Muscle of arm (tissue), 14 donors: ENCODE measurements at places on chromosomes 3 and 15.
A peak's percentile ranks its signal among the peaks of the same experiment; 100 is the strongest.

DNA sequence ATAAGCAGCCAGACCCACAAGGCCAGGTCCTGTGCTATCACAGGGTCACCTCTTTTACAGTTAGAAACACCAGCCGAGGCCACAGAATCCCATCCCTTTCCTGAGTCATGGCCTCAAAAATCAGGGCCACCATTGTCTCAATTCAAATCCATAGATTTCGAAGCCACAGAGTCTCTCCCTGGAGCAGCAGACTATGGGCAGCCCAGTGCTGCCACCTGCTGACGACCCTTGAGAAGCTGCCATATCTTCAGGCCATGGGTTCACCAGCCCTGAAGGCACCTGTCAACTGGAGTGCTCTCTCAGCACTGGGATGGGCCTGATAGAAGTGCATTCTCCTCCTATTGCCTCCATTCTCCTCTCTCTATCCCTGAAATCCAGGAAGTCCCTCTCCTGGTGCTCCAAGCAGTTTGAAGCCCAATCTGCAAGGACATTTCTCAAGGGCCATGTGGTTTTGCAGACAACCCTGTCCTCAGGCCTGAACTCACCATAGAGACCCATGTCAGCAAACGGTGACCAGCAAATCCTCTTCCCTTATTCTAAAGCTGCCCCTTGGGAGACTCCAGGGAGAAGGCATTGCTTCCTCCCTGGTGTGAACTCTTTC is 39.6 kb downstream of the TGM4 start:
- peak; percentile 34 for DNase-seq

GRCh38 chr15:94269954-94270353 is 38.6 kb downstream of the MCTP2 start:
- DNase-seq = no peak

DNA sequence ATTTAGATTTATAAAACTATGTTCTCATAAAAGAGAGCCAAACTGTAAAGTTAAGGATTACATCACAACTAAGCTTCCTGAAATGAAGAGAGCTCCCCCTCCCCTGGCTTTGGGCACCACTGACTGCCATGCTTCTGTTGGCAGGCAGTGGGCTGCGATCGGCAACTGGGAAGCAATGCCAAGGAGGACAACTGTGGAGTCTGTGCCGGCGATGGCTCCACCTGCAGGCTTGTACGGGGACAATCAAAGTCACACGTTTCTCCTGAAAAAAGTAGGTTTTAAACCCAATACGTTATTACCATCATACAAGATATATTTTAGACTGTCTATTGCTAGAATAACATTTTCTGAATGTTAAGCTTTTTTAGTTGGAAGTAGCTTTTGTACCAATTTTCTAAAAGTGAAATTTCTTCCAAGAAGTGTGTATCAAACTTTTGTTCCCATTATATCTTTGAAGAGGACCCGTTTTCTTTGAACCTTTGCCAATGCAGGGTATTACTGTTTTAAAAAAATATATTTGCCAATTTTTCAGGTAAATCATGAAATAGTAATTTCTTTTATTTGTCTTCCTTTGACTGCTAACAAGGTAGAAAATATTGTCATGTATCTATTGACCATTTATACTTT is 184.1 kb downstream of the ADAMTSL3 start:
- DNase-seq = no peak

GRCh38 chr3:23199649-23200048 is 3.5 kb upstream of the UBE2E2 start:
- DNase-seq = no peak

- no peak for DNase-seq
Measured at GRCh38 chr3:138936741-138937689, 9.9 kb downstream of the FOXL2 start.

- DNase-seq = peak; percentile 0
Measured at GRCh38 chr3:78201091-78201490, 1161.2 kb downstream of the ROBO2 start.

GRCh38 chr3:50150863-50151686 is 4.0 kb upstream of the SEMA3F start:
- peak; percentile 63 for DNase-seq

DNA sequence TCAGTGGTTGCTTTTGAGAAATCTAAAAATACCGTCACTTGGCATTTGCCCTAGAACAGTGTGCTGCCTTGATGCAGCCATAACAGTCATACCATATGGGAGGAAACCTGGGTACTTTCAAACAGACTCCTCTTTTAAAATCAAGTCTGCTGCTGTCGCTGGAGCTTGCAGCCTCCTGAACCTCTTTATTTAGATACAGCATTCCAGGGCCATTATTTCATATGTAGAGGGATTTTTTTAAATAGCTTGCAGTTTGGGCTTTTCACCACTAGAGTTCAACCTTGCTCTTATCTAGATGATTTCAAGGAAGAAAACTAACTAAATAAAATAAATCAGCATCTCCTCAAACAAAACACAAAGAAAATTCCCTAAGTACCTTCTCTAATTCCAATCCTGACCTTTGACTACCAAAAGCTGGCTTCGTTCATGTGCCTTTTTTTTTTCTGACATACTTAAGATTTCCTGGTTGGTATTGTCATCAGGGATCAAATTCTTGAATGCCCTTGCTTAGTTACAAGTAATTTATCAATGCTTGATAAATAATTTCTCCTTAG is 111.6 kb downstream of the KBTBD8 start:
- DNase-seq = peak; percentile 44

DNA sequence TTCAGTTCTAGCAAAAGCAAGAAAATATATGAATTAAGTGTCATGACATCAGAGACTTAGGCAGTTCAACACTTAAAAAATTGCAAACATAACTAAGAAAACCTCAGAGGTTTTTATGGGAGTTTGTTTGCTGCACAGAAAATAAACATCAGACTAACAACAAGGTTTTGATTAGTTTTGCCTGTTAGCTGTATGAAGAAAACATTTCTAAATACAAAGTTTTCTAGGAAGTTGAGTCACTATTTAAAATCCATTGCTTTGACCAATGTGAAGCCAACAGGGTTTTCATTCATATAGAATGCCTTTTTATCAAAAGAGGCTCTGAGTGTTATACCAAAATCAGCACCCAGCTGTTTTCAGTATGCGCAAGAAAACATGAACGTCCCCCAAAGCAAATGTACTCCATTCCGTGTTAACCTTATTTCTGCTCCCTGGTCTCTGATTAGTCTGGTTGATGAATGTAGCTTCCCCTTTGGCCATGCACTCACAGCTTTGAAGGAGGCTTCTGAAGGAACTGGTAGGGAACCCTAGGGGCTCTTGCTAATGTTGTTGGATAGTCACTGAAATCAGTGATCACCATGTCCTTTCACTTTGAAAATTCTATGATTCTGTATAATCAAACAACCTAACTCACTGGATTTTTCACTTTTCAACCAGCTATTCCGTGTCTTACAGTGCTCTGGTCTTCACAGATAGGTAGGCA is 89.6 kb upstream of the TSEN2 start:
- no peak for DNase-seq

- no peak for DNase-seq
Measured at GRCh38 chr3:169666076-169666375, 2.5 kb upstream of the MECOM start.

DNA sequence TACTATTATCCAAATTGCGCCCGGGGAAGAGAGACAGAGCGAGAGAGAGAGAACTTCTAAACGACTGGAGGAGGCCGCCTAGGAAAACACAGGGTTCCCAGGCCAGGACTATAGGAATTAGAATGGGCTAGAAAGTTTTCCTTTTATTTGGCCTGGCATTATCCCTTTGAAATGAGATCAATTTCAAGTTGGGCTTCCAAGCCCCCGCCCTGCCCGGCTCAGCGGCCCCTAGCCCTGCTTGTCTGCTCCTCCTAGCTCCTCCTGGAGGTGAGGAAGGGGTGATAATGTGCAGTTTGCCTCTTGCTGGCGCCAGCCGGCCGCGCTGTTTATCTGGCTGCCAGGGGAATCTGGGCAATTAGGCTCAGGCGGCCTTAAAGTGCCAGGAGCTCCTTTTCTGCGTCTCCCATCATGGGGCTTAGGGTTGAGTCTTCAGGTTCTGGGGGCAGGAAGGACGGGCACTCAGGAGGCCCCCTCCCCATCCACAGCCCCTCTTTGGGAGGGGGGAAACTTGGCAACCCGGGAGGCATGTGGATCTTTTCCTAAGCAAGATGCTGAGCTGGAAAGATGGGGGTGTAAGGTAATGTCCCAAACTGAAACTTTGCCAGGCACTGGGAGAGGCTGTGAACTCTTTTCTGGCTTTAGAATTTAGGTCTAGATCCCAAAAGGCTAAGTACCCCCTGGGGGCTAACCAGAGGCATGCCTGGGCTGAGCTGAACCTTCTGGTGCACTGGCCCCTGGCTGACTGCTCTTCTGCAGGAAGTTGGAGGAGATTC is 5.5 kb downstream of the SMAD6 start:
- peak; percentile 65 for DNase-seq

DNA sequence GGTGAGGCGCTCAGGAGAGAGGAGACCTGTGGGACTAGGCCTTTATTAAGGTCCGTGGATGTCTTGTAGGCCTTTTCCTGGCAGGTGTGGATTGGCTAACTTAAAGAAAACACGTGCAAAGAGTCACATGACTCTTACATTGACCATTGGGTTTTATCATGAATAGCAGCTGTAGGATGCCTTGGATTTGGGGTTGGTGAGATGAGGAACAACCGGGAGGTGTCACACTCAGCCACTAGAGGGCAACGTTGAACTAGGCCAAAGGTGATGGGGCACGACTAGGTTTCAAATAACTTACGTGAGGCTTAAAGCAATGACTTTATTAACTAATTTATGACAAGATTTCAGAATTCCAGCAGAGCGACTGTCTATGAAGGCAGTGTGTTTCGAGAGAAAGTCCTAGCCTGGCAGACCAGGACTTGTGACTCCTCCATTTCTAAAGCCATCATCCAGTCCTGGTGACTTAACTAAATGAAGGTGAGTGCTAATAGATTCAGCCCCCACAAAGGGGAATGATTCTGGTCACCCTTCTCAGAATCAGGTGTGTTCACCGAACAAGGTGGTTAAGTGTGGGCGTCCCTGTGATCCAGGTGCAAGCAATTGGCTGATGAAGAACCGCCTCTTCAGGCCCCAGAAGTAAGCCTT is 345.6 kb downstream of the MCTP2 start:
- DNase-seq = no peak

- DNase-seq = no peak
Measured at GRCh38 chr3:11076711-11077110, 77.6 kb upstream of the HRH1 start.

DNA sequence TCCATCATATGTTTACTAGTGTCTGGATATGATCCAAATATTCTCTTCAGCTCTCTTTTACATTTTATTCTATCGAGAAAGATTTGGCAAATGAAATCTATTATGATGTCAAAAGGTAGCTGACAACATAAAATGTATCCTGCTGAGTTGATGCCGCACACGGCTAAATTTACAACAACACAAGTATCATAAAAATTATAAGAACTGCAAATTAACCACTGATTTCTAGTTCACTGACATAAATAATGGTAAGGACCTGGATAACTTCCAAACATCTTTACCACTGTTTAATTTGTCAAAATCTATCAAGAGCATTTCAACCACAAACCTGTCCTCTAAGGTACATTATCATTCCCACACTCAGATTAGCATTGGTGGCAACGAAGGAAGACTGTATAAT is 244.5 kb downstream of the FOXP1 start:
- no peak for DNase-seq

- no peak for DNase-seq
Measured at GRCh38 chr15:85305050-85305449, 75.4 kb upstream of the AKAP13 start.

DNA sequence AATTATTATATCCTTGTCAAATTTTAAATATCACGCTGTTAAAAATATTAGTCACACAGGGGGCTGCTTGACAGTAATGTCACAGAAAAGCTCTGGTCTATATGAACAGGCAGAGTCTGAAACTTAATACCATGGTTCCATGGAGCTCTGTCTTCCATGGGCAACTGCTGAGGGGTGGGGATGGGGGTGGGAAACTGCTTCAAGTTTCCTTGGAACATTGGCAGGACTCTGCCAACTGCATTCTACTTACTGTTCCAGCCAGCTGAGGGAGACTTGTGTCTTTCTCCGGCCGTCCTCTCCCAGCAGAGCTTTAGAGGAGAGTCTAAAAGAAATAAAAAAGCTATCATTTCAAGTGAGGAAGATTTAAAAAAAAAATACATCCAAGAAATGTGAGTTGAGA is 348.7 kb downstream of the ZIC1 start:
- no peak for DNase-seq

GRCh38 chr15:59274126-59274970 is 67.7 kb downstream of the LDHAL6B start:
- no peak for DNase-seq

GRCh38 chr3:30673425-30674341 is 67.3 kb downstream of the TGFBR2 start:
- DNase-seq = no peak

DNA sequence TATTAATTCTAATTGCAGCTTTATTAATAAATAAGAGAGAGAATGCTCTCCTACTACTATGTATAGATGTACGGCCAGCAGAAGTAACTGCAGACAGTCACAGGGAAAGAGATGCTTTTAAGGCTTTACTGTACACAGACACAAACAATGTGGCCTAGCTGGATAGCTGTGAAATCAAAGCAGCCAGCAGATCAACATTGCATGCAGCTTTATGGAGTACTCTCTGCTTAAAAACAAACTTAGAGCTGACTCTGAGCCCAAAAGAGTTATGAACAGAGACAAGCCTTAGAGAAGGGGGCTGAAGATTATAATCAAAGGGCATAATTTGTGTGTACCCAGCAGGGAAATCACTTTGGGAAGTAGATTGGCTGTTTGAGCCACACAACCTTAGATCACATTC is 47.2 kb downstream of the CADM2 start:
- DNase-seq = no peak

DNA sequence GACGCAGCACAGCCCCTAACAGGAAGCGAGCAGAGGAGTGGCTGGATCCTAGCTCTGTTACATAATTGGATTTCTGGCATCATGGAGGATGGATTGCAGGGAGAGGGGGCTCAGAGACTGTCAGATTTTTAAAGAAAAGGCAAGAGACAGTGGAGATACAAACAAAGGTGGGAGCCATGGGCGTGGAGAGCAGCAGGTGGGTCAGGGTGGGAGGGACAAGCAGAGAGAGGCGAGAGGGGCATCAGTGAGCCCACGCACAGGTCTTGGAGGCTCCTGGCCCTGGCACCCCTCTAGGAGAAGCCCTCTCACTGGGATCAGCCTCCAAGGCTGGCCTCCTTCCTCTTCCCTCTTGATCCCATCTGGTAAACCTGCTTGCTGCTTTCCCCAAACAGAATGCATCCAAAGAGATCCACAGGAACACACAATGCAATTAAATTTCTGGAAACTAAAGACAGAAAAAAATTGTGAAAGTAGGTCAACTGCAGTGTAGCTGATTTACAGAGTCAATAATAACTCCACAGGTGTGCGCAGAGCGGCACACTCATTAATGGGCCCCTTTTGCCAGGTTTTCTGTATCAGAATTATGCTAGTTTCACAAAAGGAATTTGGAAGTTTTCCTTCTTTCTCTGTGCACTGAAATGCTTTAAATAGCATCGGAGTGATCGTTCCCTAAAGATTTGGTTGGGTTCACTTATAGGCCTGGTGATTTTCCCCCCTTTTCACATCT is 66.1 kb downstream of the LSM3 start:
- DNase-seq = no peak
